BJ (cell line): ENCODE measurements at places on chromosomes 6 and 20.

GRCh38 chr6:84050408-84050807 is 16.8 kb downstream of the MRAP2 start:
- DNase-seq = no peak

DNA sequence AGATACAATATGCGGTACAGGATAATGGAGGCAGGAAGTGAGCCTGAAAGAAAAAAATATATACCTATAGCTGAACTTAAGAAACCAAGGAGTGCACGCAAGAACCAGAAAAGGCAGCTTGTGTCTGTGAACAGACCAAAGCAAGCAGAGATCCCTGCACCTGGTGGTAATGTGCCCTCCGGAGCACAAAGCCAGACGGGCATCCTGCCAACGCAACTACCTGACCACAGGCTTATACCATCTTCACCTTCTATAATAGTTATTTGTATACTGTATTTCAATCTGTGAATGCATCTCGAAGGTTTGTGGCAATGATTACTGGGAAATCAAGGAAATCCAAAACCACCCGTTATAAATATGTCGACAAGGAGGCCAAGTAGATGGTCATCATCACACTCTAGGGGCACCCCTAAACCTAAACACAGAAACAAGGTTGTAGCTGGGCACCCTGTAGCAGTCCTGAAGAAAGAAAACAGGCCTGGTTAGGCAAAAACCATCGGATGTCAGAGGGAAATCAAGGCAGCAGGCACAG is 801 bp downstream of the FBXL4 start:
- no peak for DNase-seq

DNA sequence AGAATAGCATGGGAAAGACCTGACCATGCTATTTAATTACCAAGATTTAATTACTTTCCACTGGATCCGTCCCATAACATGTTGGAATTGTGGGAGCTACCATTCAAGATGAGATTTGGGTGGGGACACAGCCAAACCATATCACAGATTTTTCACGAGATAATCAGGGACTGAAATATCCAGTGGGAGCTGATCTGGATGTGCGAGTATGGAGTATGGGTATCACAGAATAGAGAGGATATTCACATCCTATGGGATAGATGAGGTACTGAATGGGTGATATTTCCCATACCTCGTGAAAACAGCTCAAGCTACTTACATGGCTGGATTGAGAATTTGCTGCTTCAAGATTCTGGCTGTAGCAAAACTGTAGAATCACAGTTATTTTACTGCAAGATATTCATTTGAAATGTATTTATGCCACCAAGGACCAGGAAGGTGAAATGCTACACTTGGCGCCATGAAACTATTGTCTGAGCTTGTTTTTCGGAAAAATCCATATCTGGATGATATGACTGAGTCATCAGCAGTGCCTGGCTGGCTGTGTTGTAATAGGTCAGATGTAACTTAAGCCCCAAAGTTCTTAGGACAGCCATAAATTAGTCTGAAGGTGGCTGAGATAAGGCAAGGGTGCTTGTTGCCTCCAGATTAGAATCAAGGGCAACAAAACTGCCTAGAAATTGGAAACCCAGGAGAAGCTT is 29.8 kb downstream of the KCNS1 start:
- no peak for DNase-seq

GRCh38 chr20:48541581-48542071 is 286.2 kb downstream of the PREX1 start:
- DNase-seq = no peak

GRCh38 chr20:52760791-52761190 is 211.4 kb upstream of the TSHZ2 start:
- DNase-seq = no peak

DNA sequence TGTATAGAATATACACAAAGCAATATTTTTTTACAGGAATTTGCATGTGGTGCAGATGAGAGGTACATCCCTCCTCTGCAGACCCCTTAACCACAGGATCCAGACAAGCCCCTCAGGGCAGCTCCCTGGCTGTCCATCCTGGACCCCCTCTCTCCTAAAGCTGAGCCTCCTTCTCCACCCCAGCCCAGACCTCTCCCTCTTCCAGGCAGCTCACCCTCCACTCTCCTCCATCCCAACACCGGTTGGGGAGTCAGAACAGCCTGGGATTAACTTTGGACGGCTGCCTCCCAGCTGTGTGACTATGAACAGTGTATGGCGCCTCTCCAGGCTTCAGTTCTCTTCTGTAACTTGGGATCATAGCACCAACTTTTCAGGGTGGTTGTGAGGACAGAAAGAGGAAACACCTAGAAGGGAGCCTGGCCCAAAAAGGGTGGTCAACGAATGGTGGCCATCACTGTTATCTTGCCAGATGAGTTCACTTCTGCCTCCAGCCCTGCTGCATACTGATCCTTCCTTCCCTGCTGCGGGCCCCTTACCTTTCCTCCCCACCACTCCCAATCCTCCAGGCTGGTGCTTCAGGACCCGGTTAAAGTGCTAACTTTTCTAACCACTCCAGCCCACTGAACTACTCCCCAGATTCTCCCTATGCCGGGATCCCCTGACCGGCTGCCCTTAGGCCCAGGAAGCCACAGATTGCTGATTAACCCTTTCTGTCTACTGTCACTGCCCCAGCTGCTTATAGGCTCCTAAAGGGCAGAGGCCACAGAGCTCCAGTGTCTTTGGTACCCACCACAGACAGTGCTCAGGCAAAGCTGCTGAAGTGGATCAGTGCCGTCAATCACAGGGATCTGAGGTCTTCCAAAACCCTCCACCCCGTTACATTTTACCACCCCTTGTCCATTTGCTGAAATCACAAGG is 55.9 kb downstream of the GPR6 start:
- DNase-seq = no peak
